ENCODE measurements at places on chromosomes 11 and 22.

GRCh38 chr11:95307286-95307685, 76.3 kb upstream of the SESN3 start:
- DNase-seq, result no peak

DNA sequence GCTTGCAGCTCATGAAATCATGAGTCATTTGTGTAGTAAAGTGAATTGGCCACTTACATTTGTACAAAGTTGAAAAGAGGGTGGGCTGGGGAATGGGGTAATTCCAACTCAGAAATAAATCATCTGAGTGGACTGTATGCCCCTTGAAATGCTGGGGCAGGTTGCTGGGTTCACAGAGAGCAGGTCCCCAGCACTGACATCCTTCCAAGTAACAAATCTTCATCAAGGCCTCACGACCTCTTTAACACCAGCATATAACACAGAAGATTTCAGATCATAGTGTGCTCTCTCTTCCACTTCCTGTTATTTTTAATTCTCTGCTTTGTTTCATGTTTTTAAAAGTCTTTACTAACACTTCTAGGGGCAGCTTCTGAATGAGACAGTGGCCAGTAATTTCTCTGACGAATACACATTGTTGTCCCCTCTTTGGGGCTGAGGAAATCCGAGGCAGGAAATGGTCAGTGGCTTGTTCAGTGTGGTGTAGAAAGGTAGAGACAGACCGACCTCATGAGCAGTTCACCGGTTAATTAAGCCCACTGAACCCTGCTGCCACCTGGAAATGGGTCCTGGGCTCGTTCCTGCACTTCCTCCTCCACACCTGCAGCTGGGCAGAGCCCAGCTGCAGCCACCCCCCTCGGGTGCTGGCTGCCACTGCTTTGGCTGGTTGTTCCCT, 127.7 kb downstream of the MAML2 start:
- no peak for DNase-seq

DNA sequence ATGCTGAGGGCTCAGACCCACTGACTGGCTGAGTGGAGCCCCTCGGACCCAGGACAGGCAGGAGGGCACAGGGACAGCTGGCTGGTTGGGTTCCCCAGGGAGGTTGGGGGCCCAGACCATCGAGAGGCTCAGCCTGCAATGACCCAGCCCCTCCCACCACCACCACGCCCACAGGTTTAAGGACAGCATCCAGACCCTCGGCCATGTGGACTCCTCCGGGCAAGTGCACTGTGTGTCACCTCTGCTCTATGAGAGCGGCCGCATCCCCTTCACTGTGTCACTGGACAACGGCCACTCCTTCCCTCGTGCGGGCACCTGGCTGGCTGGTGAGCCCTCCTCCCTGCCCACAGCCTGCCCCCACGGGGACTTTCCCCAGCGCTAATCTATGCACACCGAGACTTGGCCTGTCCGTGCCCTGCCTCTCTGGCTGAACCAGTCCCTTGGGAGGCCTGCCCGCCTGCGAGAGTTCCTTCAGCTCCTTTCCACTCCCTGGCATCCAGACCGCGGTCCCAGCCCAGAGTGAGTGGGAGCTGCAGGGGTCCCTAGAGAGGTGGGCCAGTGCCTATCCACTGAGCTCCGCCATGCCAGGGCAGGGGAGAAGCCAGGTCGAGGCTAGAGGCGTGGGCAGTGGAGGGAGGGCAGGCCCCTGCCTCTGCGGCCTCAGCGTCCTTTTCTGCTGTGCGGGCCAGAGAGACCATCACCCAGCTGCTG, 2.2 kb downstream of the SUSD2 start:
- DNase-seq, result no peak

DNA sequence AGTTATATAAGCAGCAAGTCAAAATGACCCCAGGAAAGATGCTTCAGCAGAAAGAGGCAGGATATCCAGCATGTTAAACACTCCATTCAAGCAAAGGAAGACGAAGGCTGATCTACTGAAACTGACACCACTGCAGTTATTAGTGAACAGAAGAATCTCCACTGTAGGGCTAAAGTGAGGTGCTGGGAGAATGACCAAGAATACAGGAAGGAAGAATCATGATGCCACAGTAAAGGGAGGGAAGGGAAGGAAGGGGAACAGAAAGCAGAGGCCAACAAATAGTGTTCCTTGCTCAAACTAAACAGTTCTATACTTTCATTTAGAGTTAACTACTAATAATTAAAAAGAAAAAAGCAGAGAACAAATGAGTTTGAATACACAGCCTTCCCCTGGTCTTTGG, 92.5 kb downstream of the SIK3 start:
- no peak for DNase-seq

DNA sequence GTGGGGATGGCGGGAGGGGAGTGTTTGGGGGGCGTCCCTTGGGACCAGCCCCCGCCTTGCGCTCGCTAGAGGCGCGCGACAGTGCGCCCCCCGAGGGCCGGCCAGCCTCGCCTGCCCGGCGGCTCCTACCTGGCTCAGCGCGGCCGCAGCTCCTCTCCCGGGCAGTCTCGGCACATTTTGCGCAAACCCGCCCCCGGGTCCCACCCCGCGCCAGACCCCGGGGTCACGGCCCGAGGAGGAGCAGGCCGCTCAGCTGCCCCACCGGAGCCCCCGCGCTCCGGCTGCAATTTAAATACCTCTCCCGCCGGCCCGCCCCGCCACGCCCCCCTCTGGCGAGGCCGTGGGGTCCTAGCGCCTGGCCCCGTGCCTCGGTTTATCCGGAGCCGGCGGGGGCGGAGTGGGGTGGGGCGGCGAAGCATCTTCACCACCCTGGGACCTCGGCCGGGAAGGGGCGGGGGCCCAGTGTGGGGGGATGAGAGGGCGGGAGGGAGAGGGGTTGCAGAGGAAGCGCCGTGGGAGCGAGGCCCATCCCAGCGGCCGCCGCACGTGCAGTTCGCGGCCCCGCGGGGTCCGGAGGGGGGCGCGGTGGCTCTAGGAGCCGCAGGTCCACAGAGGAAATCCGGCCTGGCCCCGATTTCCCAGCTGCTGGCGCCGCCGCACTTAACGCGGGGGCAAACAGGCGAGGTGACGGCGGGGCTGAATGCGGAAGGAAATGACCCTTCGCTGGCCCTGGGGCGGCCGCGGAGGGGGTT, at the start of gene LRRC32:
Gene LRRC32, minus strand, starts transcription at position 263 of the 752 bp plus-strand sequence. CDS start 4,793 bp downstream, outside the sequence.
- no peak for DNase-seq

DNA sequence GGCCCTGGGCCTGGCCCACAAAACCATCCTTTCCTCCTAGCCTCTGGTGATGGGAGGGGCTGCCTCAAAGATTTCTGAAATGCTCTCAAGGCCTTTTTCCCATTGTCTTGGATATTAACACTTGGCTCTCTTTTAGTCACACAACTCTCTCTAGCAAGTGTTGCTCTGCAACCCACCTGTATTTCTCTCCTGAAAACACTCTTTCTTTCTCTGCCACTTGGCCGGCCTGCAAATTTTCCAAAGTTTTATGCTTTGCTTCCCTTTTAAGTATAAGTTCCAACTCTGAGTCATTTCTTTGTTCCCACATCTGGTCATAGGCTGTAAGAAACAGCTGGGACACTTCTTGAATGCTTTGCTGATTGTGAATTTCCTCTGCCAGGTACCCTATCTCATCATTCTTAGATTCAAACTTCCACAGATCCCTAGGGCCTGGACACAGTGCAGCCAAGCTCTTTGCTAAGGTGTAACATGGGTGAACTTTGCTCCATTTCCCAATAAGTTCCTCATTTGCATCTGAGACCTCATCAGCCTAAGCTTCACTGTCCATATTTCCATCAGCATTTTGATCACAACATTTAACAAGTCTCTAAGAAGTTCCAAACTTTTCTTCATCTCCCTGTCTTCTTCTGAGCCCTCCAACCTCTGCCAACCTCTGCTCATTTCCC, 93.8 kb downstream of the TRIM29 start:
- no peak for DNase-seq

DNA sequence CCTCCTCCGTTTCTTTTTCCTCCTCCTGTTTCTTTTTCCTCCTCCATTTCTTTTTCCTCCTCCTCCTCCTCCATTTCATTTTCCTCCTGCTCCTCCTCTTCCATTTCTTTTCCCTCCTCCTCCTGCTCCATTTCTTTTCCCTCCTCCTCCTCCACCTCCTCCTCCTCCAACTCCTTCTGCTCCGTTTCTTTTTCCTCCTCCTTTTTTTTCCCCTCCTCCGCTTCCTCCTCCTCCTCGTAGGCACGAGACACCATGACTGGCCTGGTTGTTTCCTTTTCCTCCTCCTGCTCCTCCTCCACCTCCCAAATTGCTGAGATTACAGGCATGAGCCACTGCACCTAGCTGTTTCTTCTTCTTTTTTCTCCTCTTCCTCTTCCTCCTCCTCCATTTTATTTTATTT, 25.6 kb upstream of the DRICH1 start:
- DNase-seq, result no peak

DNA sequence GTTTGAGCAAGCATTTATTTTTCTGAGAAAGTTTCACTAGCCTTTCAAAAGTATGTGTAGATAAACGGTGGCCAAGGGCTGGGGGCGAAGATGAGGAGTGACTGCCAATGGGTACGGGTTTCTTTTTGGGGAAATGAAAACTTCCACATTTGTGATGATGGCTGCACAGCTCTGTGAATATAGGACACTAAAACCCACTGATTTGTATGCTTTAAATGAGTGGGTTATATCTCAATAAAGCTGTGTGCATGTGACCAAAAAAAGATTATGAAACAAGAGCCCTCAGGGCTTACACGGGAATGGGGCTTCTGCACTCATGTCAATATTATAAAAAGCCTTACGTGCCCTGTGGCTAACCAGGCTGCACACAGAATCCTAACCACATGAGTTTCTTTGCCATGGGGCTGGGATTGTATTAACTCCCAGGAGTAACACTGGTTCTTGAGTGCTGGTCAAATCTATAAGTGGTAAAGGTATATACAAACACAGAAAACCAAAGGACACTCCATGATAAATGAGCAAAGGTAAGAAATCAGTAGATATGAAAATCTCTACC, 31.3 kb downstream of the ABCC8 start:
- no peak for DNase-seq

DNA sequence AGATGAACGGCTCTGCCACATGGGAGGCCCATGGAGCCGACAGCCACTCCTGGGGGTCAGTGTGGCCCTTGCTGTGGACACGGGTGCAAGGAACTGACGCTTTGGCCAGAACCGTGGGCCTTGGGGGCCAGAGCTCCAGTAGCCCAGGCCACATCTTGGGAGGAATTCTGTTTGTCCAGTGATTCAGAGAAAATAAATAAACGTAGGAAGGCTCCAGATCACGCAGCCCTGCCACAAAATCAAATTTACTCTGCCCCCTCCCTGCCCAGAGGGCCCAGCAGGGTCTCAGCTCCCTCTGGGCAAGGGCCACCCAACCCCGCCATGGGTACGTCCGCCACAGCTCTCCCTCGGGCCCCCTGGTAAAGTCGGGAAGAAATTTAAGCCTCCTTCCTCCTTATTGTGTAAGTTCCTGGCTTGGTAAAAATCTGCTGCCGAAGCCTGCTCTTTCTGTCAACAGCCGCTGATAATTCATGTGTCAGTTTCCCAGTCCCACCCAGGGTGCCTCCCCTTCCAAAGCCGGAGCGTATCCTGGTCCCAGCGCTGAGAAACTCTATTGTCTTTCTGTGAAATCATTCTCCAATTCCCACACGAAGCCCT, 6.9 kb upstream of the MUC5AC start:
- no peak for DNase-seq

DNA sequence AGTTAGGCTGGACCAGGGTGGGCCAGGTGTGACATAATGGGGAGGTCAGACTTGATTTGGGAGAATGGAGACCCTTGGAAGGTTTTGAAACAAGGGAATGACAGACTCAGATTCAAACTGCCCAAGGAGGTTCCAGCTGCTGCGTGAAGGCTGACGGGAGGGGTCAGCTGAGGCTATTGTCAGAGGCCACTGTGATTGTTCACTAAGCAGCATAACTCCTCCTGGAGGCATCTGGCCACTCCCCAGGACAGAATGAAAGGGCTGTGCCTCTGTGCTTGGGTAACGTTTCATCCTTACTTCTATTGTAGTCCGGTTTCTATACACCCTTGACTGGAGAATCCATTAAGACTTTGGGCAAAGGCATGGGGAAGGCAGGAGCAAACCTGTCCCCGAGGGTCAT, 126.6 kb downstream of the DSCAML1 start:
- no peak for DNase-seq

GRCh38 chr11:115653926-115654325, 149.7 kb upstream of the CADM1 start:
- DNase-seq, result no peak

GRCh38 chr22:20437613-20438426, at the start of gene SCARF2:
Gene SCARF2, minus strand, starts transcription at chr22:20437825. Its CDS starts 71 bp downstream, at chr22:20437754.
- no peak for DNase-seq

DNA sequence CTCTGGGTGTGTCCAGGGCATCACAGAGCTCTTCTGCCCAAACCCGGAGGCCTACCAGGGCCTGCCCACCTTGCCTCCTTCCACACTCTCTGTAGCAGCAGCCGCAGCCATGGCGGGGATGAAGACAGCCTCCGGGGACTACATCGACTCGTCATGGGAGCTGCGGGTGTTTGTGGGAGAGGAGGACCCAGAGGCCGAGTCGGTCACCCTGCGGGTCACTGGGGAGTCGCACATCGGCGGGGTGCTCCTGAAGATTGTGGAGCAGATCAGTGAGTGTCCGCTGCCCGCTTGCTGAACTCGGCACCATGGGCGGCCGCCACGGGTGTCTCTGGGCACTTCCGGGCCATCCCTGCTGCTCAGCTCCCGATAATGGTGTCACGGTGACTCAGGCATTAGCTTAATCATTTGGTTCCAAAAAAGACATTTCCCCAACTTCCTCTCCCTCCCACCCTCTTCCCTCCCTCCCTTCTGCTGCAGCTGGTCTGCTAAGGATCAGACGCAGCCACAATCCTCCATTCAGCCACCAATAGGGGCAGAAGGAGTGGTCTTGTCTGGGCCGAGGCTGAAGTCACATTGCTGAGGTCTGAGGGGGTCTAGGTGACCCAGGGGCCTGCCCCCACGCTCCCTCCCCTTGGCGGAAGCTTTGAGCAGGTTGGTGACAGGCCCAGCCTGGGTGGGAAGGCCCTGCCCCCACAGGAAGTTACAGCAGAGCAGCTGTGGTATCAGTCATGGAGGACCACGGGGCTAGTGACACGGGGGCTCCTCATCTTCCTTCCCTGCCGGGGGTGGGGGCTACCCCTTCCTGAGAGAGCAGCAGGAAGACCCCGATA, 950 bp downstream of the FERMT3 start:
- DNase-seq, result no peak

DNA sequence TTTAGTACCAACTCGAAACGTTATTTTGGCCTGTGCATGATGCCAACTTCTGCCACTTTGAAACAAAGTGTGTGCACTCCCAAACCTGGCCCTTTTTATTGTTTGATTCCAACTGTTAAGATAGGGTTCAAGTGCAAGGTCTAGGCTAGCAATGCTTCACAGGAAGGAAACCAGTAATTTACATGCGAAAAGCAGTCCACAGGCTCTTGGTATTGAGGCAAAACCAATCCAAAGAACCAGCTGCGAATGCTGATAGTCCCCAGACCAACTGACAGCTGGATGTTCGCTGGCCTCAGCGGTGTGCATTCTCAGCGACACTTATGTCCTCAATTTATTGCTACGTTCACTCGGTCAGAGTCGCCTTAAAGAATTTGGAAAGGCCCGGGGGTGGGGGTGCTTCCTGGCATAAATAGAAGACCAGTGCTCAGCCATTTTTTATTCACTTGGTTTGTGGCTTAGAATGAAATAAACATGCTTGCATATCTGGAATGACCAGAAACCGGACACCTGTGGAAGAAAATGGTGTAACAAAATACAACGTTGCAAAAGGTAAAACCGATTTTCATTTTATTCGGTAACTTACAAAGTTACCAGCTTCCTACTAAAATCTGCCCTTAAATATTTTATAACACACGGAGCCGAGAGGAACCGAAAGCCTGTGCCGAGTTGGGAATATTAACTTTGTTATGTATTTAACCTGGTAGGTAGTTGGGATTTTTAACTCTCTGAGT, 1.6 kb downstream of the CPT1A start:
- no peak for DNase-seq

GRCh38 chr11:88398372-88398771, 60.8 kb upstream of the CTSC start:
- DNase-seq, result no peak

GRCh38 chr22:25659413-25659812, 82.6 kb upstream of the MYO18B start:
- DNase-seq, result no peak
